ENCODE measurements at places on chromosomes 3 and 15.
A peak's percentile ranks its signal among the peaks of the same experiment; 100 is the strongest.

GRCh38 chr3:183354325-183354831, 74.0 kb downstream of the MCF2L2 start:
- H3K27ac ChIP-seq = no peak overlapping the region
- no peaks in the 10 kb centered on the region for H3K36me3 ChIP-seq
- no peaks in the 10 kb centered on the region for H3K4me1 ChIP-seq
- no peaks in the 10 kb centered on the region for H3K27me3 ChIP-seq
- DNase-seq = no peak
- H3K4me3 ChIP-seq = no peak overlapping the region

DNA sequence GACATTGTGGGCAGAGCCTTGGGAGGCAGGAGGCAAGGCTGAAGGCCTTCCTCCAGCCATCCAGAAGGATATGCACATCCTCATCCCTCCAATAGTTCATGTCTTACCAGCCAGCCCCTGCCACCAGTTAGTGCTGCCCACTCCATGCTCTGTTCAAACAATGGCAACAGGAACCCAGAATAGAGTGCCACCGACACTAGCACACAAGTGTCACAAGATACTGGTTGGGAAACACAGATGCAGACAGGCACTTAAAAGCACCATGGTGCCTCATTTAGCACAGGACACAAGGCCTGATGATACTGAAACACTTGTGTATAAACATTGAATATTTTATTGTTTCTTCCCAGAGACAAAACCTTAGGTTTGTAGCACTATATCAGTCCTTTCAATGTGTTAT, 56.5 kb upstream of the MYO5C start:
- H3K36me3 ChIP-seq = no peaks in the 10 kb centered on the region
- H3K4me1 ChIP-seq = no peaks in the 10 kb centered on the region
- H3K27ac ChIP-seq = no peak overlapping the region
- no peak overlapping the region for H3K4me3 ChIP-seq

- no peaks in the 10 kb centered on the region for H3K36me3 ChIP-seq
- H3K27ac ChIP-seq = no peak overlapping the region
- H3K4me1 ChIP-seq = no peaks in the 10 kb centered on the region
- DNase-seq = no peak
- H3K27me3 ChIP-seq = no peaks in the 10 kb centered on the region
These were observed 363.4 kb upstream of the ARHGEF26 start for GRCh38 chr3:153757839-153758238.

DNA sequence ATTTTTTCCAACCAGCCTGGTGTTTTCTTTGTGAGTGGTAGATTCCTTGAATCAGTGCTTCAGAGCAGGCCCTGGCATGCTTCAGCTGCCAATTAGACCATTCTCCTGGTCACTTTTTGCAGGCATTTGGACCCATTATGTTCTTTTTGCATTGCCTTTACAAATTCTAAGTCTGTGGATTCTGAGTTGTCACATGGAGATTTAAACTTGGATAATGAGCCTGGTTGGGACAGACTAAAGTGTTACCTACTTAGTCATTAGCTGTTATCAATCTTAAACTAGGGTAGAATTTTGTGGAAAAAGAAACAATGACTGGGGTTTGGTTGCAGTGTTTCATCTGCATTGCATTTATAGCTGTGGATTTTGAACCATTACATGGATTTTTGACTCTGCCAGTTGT, 40.6 kb downstream of the ARHGEF26 start:
- no peaks in the 10 kb centered on the region for H3K27me3 ChIP-seq
- no peak for DNase-seq
- no peaks in the 10 kb centered on the region for H3K4me1 ChIP-seq
- no peaks in the 10 kb centered on the region for H3K36me3 ChIP-seq
- no peak overlapping the region for H3K4me3 ChIP-seq
- H3K27ac ChIP-seq = no peak overlapping the region

DNA sequence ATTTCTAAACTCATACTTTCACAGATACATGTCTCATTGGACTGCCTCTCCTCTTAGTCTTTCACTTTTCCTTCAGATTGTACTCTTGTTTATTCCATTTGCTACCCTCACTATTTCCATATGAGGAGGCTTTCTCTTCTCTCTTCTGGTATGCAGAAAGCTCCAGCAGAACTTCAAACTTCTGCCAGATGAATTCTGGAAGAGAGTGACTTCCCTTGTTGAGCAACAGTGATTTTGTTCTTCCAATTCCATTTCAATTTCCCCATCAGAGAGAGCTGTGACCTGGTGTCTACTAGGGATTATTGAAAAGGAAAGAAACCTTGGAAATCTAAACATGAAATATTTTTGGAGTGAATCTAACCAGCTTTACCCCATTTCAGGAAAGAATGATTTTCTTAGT, 523.2 kb upstream of the ZNF717 start:
- DNase-seq = no peak
- no peaks in the 10 kb centered on the region for H3K36me3 ChIP-seq
- H3K4me1 ChIP-seq = no peaks in the 10 kb centered on the region
- H3K27me3 ChIP-seq = no peaks in the 10 kb centered on the region
- no peak overlapping the region for H3K4me3 ChIP-seq

- H3K27me3 ChIP-seq = no peaks in the 10 kb centered on the region
- H3K4me1 ChIP-seq = no peaks in the 10 kb centered on the region
- no peak overlapping the region for H3K4me3 ChIP-seq
- H3K27ac ChIP-seq = no peak overlapping the region
- H3K36me3 ChIP-seq = no peaks in the 10 kb centered on the region
These were observed 172.8 kb downstream of the KLF13 start for GRCh38 chr15:31499236-31499952.

DNA sequence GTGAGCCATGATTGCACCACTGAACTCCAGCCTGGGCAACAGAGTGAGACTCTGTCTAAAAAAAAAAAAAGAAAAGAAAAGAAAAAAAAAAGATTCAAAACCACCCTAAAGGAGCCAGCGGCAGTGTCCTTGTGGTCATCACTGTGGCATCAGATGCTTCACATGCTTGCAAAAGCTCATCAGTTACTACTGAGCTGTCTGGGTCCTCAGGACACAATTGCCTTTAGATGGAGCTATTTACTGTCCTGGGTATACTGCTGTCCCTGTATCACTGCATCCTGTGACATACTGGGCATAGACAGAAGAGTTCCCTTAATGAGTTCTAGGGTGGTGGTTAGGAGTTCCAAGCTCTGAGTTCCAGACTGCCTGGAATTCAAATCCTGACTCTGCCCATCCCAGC, 85.8 kb downstream of the LINGO1 start:
- no peaks in the 10 kb centered on the region for H3K36me3 ChIP-seq
- no peak overlapping the region for H3K27ac ChIP-seq
- H3K4me3 ChIP-seq = no peak overlapping the region
- no peaks in the 10 kb centered on the region for H3K4me1 ChIP-seq

- no peaks in the 10 kb centered on the region for H3K36me3 ChIP-seq
- no peak for DNase-seq
- no peak overlapping the region for H3K4me3 ChIP-seq
- H3K27ac ChIP-seq = no peak overlapping the region
These were observed 43.1 kb downstream of the RBPMS2 start for GRCh38 chr15:64732156-64732860.

DNA sequence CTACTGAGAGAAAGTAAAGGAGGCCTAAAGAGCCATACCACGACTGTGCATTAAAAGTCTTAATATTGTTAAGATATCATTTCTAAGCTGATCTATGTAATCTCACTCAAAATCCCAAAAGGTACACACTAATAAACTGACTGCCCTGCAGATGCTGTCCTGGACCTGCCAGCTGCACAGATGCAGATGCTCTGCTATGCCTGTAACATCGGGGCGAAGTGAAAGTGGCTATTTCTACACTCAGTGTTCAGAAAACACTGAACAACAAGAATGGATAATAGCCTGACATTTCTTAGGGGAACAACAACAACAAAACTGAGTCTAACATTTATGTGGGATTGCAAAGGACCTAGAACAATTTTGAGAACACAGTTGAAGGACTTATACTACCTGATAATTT, 31.9 kb downstream of the RAD18 start:
- DNase-seq = no peak
- no peak overlapping the region for H3K4me3 ChIP-seq

DNA sequence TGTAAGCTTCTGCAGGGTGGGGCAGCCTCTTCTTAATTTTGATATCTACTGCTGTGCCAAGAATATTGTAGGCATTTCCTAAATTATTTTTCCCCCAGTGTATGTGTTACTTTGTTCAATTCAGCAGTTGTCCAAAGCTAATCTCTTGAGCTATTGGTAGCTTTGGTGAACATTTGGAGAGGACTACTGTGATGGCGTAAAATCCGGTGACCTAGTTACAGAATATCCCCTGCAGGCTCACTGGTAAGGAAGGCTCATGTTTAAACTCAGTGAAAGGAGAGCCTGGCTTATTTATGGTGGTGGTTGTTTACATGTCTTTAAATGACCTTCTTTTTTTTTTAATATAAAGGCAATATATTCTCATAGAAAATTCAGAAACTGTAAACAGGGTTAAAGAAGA, 105.6 kb downstream of the LPP start:
- peak overlapping the region; percentile 97 for H3K27ac ChIP-seq
- H3K27me3 ChIP-seq = no peaks in the 10 kb centered on the region
- H3K4me1 ChIP-seq = peaks cover 4% of the 10 kb centered on the region
- no peak overlapping the region for H3K4me3 ChIP-seq

DNA sequence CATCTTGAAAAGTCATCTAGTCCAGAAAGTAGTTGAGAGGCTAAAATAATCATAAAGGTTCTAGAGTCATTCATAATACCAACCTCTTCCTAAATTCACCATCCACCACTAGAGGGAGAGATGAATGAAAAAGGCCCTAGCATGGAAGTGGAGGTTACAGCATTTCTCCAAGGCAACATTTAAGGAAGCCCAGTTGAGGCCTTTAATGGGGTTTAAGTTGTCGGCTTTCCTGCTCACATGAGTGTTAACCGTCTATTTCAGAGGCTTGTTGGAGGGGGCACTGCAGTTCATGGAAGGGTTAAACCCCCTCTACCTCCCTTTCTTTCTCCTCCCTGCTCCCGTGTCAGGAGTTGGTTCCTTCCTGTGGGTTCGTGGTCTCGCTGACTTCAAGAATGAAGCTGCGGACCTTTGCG, 3.8 kb upstream of the SLCO3A1 start:
- DNase-seq = no peak
- peaks cover 5% of the 10 kb centered on the region for H3K4me1 ChIP-seq
- H3K36me3 ChIP-seq = no peaks in the 10 kb centered on the region

DNA sequence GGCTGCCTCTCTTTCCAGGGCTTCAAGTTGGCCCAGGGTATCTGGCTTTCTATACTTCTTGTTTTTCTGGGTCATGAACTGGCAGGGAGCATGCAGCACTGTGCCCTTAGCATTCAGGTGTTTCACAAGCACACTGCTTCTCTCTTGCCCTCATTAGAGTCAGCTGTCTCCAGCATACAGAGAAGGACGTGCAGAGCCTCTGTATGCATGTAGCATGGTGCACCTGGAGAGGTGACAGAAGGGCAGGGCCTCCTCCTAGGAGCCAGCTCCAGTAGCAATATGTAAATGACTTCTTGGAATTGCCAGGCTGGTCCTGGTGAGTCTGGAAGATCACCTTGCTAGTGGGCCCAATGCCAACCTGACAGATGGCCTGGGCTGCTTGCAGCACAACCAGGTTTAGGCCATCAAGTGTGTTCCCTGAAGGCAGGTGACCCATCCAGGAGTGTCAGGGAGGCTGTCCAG, 44.8 kb upstream of the ATP2C1 start:
- no peaks in the 10 kb centered on the region for H3K36me3 ChIP-seq
- no peak overlapping the region for H3K27ac ChIP-seq

GRCh38 chr3:196667056-196667825, 27.7 kb downstream of the NRROS start:
- H3K4me1 ChIP-seq = no peaks in the 10 kb centered on the region
- H3K36me3 ChIP-seq = no peaks in the 10 kb centered on the region
- no peak for DNase-seq
- H3K27me3 ChIP-seq = no peaks in the 10 kb centered on the region
- no peak overlapping the region for H3K27ac ChIP-seq
- no peak overlapping the region for H3K4me3 ChIP-seq

DNA sequence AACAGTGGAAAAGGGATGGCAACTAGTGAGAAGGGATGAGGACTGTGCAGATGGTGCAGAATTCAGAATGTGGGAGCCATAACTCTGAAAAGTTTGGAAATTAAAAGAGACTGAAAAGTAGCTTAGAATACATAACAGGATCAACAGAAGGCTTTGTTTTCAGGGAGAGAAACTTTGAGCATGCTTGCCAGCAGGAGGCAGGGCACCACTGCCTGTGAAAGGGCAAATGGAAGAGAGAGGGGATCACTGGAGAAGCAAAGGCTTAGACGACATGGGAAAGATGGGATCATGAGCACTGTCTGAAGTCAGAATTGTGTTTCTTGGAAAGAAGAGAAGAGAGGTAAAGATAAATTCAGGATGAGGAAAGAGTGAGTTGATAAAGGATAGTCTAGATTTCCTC, 99.6 kb downstream of the ABI3BP start:
- DNase-seq = no peak
- H3K27ac ChIP-seq = no peak overlapping the region
- no peaks in the 10 kb centered on the region for H3K27me3 ChIP-seq
- no peak overlapping the region for H3K4me3 ChIP-seq
- H3K36me3 ChIP-seq = no peaks in the 10 kb centered on the region

DNA sequence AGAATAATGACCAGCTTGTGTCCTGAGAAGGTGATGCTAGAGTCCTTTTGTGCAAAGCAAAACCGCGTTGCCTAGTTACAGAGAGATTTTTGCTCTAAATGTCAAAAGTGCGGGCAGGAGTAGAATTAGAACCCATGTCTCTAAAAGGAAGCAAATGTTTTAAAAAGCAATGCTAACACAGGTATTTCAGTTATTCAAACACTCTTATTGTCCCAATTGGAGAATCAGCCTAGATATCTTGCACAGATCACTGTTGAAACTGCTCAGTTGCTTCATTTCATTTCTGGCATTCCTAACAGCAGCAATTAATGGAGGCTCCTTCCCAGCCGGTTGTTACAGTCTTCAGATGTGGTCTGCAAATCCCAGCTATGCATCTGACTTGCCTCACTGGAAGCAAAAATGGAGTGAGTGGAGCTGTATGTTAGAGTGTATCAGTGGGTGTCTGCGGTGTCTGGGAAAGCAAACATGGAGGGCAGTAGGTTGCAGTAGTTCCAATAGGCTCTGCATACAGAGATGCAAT, 55.6 kb upstream of the SEMA6D start:
- H3K4me1 ChIP-seq = no peaks in the 10 kb centered on the region
- H3K27me3 ChIP-seq = peaks cover 3% of the 10 kb centered on the region
- H3K36me3 ChIP-seq = no peaks in the 10 kb centered on the region
- no peak overlapping the region for H3K4me3 ChIP-seq

GRCh38 chr3:126983653-126984390, 907 bp downstream of the PLXNA1 start:
- H3K27ac ChIP-seq = peak overlapping the region; percentile 14
- no peaks in the 10 kb centered on the region for H3K27me3 ChIP-seq
- H3K4me1 ChIP-seq = peaks cover 6% of the 10 kb centered on the region
- peak overlapping the region; percentile 59 for H3K4me3 ChIP-seq
- no peaks in the 10 kb centered on the region for H3K36me3 ChIP-seq

GRCh38 chr3:19931767-19932188, 2.2 kb downstream of the EFHB start:
- H3K27me3 ChIP-seq = no peaks in the 10 kb centered on the region
- DNase-seq = no peak
- no peak overlapping the region for H3K4me3 ChIP-seq
- no peaks in the 10 kb centered on the region for H3K36me3 ChIP-seq
- H3K4me1 ChIP-seq = no peaks in the 10 kb centered on the region
- H3K27ac ChIP-seq = no peak overlapping the region

- no peaks in the 10 kb centered on the region for H3K27me3 ChIP-seq
- peak overlapping the region; percentile 98 for H3K27ac ChIP-seq
- no peaks in the 10 kb centered on the region for H3K36me3 ChIP-seq
- H3K4me1 ChIP-seq = no peaks in the 10 kb centered on the region
- peak; percentile 89 for DNase-seq
- H3K4me3 ChIP-seq = peak overlapping the region; percentile 74
These were observed 16.9 kb upstream of the SEMA4B start for GRCh38 chr15:90184119-90184785.

GRCh38 chr15:83014205-83014653, 2.8 kb upstream of the C15orf40 start:
- no peak overlapping the region for H3K4me3 ChIP-seq
- no peak for DNase-seq
- H3K36me3 ChIP-seq = no peaks in the 10 kb centered on the region
- H3K27ac ChIP-seq = no peak overlapping the region
- H3K27me3 ChIP-seq = no peaks in the 10 kb centered on the region

Measured in uterus (tissue), 4 donors.